Posterior cingulate gyrus (tissue), 11 donors: ENCODE measurements at places on chromosomes 7 and 10.

GRCh38 chr10:132978542-132978941 lies 36.2 kb upstream of the CFAP46 start:
- no peak for DNase-seq

GRCh38 chr7:27966219-27966780 lies 214.3 kb downstream of the JAZF1 start:
- DNase-seq: no peak

DNA sequence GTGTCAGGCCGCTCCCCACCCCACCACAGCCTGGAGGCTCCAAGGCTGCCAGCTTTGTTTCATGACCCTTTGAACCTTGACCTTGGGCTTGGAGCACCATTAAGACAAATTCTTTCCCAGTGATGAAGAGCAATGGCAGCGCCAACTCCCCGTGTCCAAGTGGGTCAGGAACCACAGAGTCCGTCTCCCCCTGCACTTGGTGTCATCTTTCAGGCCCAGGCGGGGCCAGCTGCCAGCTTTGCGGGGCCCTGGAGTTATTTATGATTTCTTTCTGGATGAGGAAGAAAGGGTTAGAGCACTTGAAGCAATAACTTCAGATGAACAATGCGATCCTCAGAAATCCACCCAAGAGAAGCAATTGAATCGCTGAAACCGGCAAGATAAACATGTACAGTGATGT lies 110.8 kb downstream of the MYL10 start:
- DNase-seq: no peak

DNA sequence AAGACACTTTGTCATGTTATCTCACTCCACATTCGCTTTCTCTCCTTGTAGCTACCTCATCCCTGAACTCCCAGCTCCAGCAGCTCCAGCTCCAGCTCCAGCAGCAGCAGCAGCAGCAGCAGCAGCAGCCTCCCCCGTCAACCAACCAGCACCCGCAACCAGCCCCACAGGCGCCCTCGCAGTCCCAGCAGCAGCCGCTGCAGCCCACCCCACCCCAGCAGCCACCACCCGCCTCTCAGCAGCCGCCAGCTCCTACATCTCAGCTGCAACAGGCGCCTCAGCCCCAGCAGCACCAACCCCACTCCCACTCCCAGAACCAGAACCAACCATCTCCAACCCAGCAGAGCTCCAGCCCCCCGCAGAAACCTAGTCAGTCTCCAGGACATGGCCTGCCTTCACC lies 226.6 kb upstream of the YAE1 start:
- no peak for DNase-seq

- no peak for DNase-seq
Measured at GRCh38 chr10:47282657-47283018, 17.4 kb upstream of the GDF10 start.

DNA sequence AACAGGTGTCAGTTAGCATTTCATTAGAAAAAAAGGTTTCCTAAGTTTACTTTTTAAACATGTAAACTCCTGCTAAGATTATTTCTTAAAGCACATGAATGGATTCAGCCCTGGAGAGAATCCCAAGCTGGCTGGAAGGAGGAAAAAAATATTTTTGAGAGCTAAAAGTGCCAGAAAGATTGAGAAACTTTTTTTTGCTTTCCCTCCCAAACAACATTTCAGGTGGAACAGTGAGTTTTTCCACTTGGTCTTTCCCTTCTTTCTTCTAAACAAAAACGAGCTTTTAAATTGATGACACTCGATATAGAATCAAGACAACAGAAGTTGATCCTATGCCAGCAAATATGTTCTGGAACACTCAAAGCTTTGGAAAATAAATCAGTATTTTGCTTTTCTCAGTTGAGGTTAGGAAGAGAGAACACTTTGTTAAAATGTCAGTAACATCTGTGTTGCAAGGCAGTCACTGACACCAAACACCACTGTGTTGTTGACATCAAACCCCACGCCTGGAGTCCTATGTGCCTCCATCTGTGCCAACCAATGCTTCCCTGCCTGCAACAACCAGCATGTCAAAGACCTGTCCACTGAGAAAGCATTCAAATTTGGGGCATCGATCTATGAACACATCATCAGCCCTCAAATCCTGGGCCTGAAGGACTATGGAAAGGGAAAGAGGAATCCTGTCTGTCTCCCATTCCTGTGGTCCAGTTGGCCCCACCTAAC lies 22.9 kb upstream of the INSIG1 start:
- DNase-seq: no peak

DNA sequence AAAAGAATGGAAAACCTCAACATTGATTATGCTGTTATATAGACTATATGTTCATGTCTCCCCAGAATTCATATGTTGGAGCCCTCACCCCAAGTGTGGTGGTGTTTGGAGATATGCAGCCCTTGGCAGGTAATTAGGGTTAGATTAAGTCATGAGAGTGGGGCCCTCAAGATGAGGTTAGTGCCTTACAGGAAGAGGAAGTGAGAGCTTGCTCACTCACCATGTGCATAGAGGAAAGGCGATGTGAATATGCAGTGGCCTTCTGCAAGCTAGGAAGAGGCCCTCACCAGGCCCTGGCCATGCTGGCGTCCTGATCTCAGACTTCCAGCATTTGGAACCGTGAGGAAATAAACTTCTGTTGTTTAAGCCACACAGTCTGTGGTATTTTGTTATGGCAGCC lies 14.8 kb downstream of the ZNF33A start:
- DNase-seq: no peak

- no peak for DNase-seq
Measured at GRCh38 chr10:118585234-118585633, 10.2 kb downstream of the PRLHR start.

DNA sequence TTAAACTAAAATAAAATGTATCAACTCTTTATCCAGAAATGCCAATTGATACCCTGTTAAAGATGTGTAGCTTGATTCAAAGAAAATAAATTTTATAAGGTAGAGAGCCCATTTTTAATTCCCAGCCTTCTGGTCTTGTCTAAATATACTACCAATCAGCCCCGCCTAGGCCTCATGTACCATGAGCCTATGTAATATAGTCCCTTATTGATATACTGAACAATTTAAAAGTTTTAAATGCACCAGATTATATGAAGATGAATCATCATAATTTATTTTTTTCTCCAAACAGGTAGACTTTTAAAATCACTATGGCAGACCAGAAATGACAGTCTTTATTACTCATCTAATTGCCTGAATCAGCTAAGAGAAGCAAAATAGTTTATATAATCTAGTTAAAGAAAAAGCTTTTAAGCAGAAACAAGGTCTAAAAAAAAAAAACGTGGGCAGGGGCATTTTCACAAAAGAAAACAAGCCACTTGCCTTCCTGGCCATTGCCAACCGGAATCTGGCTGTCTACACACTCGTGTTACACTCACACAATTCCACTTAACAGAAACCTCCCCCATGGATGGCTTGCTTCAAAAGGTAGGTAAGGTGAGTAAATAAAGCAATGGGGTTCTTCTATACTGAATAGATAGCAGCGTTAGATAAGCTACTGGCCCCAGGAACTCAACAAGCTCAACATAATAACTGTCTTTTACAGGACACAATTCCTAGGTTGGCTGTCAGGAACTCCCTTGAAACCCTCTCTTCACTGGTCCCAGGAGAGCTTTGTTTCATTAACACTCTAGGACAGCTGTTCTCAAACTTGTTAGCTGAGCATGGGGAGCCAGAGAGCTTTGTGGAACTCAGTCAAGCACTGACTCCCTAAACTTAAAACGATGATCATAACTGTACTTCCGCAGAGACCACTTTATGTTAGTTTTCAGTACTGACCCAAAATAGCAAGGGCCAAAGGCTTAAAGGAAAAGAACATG lies 37.2 kb downstream of the RAPGEF5 start:
- DNase-seq: no peak

DNA sequence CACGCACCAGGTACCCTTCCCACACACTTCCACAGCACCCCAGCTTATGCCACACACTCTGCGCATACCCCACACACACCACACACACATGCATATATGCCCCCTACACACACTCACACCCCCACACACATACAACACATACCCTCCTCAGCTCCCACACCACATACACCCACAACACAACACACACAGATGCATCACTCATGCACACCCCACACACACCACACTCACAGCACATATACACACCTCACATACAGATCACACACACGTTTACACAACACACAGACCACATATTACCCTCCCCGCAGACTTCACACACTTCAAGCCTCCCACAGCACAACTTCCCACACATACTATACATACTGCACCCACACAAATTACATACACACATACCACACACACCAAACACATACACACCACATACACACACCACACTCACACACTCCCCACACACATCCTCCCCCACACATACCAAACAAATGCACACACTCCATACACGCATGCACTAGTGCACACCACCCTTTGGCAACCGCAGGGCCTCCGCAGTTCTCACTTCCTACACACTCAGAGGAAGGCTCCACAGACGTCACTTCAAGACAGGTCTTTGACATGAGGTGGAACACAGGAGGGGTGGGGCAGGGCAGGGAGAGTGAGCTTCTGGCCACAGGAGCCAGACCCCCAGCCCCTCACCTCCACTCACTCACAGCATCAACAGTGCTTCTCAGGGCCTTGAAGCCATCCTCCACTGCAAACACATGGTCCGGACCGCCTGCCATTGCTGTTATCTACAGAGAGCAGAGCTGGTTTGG lies 18.5 kb upstream of the ANTXRL start:
- DNase-seq: no peak

DNA sequence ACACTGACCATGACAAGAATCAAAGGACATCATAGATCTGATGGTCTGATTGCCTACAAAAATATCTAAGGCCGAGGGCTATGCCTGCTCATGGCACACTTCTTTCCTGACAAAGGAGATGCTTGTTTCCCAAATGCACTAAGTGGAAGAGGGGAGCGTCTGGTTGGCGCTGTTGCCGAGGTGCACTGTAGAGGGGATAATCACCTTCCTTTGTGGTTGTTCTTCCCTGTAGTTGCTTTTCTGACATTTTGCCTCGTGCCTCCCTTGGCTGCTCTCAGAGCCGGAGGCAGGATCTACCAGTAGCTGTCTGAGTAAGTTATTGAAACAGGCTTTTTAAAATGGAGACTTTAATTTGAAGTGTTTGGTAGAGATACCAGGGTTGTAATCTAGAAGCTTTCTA lies 352.0 kb downstream of the SORCS3 start:
- DNase-seq: no peak

DNA sequence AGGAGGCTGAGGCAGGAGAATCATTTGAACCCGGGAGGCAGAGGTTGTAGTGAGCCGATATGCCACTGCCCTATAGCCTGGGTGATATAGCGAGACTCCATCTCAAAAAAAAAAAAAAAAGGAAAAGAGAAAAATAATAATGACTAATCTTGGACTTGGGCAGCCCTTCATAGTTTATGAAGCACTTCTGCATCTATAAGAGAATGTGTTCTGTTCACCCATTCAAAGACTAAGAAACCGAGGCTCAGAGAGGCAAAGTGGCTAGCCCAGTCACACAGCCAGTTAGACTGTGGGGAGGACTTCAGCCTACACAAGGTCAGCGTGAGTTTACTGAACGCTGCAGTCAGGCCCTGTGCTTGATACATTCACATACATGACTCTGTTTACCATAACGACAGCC lies 46.9 kb downstream of the UNC5B start:
- DNase-seq: no peak

DNA sequence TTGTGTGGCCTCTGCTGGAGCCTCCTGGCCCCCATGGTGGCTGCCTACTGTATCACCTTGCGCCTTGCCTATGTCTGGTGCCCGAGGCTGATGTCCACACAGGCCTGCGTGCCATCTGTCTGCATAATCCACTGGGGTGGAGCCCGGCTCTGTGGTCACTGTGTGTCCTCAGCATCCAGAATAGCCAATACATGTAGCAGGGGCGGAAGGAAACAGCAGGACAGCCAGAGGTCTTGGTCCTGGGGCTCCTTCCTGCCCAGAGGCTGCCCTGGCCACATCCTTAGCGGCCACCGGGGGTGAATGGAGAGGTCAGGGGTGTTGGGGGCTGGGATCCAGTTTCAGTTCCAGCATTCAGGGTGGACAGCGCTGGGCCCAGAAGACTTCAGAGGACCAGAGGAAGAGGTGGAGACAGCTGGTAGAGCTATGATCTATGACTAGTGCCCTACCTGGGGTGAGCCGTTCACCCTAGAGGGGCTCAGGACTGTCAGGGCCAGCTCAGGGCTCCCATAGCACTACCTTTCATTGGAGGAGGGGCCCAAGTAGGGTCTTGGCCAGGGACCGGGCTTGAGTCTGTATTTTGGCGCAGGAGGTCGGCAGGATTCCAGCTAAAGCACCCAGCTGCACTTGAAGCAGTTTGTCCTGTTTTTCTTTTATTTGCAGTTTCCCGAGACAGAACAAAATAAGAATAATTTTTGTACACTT lies 15.9 kb downstream of the YKT6 start:
- DNase-seq: no peak

DNA sequence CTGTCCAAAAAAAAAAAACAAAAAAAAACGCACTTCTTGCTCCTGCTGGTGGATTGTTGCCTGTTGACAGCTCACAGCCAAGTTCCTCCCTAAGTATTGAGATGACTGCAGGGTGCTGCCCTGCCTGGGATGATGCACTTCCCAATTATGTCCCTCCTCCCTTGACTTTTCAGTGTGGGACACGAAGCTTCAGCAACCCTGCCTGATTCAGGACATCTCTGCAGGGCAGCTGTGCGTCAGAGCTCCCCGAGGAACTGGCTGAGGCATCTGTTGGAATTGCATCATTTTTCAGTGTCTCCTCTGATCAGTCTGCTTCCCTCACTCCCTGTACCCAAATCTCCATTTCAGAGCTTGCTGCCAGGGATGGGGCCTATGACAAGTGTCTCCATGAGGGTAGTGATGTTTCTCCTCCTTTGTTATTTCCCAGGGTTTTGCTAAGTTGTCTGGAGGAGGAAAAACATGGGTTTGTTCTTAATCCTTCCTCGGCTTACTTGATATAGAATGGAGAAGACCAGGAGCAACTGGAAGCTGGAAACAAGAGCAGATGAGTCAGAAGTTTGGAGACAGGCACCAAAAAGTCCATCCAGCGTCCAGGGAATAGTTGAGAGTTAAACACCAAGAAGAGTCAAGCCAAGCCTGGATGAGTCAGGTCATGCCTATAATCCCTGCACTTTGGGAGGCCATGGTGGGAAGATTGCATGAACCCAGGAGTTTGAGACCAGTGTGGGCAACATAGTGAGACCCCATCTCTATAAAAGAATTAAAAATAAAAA lies 355.1 kb downstream of the GALNT17 start:
- DNase-seq: no peak

- DNase-seq: no peak
Measured at GRCh38 chr7:7251742-7252141, 69.4 kb downstream of the C1GALT1 start.

DNA sequence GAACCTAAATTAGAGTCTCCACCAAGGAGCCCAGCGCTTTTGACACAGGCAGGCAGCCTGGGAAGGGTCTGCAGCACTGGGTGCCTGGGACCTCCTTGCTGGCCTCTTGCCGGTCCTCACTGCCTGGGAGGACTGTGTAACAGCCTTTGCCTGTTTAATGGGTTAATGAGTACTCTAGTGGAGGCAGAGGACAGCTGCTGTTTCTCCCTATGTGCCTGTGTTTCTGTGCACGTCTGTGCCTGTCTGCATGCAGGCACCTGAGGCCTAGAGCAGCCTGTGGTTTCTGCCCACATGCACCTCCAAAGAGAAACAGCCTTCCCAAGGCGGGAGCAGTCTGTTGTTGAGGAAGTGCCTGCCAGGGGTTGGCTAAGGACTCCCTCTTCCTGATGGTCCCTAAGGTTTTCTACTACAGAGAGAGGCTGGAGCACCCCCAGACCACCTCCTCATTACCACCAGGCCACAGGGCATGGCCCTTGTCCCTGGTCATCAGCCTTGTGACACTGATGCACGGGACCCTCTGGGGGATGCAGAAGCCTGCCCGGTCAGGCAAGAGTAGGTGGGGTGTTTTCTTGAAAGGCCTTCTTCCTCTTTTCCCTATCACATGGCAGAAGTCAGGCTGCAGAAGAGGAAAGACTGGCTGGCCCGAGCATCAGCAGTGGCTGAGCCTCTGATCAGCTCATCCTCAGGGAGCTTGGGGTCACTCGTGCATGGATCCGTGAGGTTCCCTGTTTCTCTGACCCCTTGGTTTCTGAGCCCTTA lies 14.2 kb downstream of the SLC29A3 start:
- DNase-seq: no peak
